ENCODE measurements at places on chromosomes 5 and 9.

DNA sequence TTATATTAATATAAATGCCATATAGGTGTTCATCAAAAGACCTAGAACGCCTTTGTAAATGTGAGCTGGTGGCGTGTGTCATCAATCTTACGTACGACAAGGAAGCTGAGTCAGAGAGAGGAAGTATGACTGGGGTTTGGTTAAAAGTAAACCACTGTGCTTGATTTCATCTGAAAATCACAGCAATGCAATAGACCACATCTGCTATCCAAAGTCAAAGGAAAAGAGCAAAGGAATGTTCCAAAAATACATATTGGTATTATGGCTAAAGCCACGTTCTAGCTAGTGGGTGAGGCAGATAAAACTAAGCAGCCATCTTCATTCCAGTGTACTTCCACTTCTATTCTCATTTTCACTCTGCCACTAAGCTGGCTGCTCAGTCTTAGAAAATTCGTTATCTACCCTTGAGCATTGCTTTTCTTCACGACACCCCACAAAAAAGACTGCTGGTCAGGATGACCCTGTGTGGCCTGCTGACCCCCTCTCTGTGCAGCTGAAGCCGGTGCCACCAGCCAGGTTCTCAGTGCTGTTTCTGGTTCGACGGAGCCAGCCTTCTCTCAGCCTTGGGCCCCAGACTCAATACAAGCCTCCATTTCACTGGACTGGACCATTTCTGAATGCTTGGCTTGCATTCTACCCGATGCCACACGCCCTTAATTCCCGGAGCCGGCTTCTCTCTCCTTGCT, 23.8 kb downstream of the SHC3 start:
- DNase-seq = no peak

DNA sequence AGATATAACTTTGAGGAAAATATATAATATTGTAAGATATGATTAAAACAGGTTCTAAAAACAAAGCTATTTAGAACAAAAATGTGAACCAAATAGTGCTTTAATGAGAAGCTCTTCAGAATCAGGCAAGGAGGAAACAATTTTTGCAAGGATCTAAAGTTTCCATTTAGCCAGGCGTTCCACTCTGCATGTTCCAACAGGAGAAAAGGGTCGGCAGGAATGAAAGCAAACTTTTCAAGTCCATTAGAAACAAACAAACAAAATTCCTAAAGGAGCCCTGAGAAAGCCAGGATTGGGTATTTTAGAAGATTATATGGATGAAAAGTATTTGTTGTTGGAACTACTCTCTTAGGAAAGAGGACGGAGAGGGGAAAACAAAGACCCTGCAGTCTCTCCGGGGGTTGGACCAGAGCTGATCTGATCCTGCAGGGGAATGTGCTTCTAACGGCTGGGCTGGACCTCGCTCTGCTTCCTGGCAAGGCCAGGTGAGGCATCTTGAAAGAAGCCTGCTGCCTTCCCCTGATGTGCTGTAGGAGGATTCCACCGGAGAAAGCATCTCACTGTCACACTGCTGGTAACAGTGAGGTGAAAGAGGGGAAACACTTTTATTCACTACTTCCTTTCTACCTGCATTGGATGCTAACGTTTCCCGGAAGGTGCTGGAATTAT, 94.6 kb downstream of the PRRT1B start:
- DNase-seq = no peak

DNA sequence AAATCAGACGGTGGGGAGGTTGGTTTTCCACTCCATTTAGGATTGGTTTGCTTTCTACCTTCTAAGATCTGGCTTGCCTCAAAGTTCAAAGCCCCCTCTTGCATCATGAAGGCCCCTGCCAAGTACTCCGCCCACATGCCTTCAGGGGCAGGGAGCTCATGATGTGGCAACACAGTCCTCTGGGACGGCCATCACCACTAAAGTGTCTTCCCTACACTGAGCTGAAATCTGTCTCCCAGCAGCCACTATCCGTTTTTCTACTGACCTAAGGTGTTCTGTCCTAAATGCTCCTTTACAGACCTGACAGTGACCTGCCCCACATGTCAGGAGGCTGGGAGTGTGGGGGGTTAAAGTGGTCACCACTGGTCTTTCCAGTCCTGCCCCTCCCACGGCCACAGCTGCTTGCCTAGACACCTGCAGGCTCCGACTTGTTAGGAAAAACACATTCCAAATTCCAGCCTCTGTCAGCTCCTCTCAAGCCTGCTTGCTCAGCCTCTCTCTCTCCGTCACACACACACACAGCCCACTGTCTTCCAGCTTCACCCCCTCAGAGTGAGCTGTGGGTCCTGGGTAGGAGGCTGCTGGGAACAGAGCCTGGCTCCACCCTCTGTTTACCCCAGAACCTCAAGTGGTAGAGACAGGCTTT, 44.9 kb downstream of the SHB start:
- DNase-seq = no peak

DNA sequence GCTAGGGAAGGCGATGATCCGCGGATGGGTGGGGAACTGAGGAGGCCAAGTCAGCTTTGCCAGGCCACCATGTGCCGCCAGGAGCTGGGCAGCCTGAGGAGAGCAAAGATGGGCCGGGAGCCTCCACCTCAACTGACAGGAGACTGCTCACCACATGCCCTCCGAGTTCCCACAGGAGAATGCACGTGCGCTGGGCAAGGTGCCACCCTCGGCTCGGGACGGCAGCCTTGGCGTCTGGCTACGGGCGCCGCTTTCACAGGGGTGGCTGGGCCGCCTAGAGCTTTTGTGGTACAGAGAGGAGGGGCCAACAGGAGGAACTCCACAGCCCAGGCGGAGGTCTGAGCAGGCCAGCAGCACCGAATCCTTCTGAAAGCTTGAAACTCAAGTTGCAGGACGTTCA, 5.3 kb upstream of the TBC1D9B start:
- DNase-seq = no peak

DNA sequence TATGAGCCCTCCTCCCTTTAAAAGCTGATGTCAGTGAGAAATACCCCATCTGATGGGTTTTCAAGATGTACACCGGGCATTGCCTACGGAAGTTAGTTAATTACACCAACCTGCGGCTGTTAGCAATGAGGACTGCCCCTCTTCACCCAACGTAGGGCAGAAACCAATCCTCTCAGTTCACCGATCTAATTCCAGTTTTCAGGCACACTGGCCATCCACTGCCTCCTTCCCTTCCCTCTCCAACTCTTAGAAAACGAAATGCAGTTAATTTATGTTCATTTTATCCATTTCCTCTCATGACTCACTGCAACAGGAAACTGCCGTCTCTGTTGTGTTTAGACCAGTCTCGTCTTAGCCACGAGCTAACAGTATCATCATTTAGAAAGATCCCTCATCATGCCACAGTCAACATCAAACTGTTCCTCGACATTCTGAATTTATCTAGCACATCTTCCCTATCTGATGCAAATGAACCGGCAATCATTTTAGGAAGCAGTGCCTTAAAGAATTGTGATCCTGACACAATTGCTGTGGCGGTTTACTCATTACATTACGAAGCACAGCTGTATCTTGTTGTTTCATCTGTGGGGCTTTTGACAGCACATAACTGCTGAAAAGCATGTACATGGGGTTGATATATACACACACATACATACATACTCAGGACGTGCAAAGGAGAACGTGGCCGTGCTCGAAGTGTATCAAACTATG, 168.6 kb downstream of the EFNA5 start:
- no peak for DNase-seq

- DNase-seq = no peak
Observed at GRCh38 chr5:103207011-103207410, 51.6 kb upstream of the MACIR start.

DNA sequence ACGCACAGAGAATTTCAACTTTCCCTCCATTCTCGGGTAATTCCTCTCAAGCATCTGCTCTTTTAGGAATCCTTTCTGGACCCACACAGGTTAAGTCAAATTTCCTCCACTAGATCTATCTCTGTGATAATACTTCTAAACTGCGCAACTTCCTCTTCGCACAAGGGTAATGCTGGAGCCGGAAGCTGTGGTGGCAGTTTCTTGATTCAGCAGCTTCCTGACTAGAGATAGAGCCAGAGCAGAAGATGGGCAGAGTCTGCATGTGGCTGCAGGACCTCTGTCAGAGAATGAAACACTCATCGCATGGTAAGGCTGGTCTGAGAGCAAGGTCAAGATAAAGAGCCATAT, 11.1 kb upstream of the CDC42SE2 start:
- peak; percentile 58 for DNase-seq

- no peak for DNase-seq
Observed at GRCh38 chr9:136171009-136171800, 33.7 kb downstream of the LHX3 start.

DNA sequence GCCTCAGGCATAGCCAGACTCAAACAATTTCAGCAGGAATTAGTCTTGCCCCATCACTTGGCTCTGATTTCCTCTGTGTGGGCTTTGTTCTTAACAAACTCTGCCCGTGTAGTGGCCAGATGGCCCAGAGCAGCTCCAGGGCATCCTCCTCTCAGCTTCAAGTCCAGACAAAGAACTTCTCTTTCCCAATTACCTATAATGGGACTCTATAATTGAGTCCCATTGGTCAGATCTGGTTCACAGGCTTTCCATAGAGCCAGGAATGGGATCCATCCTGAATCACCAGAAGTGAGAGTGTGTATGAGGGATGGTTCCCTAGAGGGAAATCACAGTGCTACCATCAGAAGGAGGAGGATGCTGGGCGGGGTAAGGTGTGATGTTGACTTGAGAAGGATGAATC, 515.8 kb downstream of the KIF4B start:
- DNase-seq = no peak

DNA sequence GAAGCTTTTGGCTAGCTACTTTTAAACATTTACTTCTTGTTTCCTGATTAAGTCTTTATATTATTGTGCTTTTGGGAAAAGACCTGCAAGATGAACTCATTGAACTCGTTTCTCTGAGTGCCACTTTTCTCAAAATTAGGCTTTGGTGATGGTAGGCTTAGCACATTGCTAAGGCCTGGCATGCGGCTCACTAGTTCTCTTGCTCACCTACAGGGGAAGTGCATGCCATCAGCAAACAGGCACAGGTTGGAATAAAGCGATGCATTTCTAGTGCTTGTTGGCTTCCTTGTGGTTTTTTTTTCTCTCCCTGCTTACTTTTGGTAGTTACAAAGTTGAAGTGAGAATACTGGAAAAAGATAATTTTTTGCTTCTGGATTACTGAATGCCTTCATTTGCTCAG, 41.4 kb downstream of the TLE4 start:
- DNase-seq = no peak

- no peak for DNase-seq
Observed at GRCh38 chr9:116476935-116477381, 210.1 kb upstream of the TRIM32 start.

GRCh38 chr9:103323699-103324098, 328.6 kb downstream of the CYLC2 start:
- DNase-seq = no peak

GRCh38 chr9:124852829-124853531, at the start of gene WDR38:
Gene WDR38, plus strand, starts transcription at chr9:124853460. Its CDS starts 72 bp downstream, at chr9:124853532.
- DNase-seq = peak; percentile 55

DNA sequence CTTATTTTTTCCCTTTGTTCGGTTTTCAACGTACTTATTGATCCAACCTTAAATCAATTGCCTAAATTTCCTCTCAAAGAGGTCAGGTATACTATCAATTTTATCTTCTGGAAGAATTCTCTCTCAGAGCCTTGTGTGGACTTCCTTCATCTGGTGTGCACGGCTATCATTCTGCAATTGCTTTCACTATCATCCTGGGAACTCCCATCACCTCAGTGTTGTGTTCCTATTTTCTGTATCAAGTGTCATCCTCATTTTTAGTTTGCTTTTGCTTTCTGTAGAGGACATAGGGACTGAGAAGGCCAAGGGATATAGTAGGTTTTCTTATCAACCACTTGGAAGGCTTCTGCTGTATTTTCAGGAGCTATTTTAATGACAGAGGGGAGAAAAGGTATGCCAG, 11.3 kb downstream of the STOM start:
- no peak for DNase-seq

GRCh38 chr9:133275105-133276000, at the start of gene ABO:
Gene ABO, minus strand, starts transcription at chr9:133275201.
- no peak for DNase-seq

DNA sequence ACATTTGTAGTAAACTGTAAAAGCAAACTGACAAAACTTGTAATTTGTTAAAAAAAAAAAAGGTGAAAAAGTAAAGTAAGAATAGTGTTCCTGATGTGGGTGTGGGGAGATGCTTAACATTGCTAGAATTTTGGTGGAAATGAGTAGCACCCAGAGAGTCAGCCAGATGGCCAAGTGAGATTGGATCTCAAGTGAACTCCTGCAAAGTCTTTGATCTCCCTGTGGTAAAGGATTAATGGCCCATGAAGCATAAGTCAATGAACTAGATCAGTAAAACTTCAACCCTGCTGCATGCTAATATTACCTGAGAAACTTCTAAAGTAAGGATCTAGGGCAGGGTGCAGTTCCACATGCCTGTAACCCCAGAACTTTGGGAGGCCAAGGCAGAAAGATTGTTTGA, 19.0 kb upstream of the FAM169A start:
- DNase-seq = no peak

DNA sequence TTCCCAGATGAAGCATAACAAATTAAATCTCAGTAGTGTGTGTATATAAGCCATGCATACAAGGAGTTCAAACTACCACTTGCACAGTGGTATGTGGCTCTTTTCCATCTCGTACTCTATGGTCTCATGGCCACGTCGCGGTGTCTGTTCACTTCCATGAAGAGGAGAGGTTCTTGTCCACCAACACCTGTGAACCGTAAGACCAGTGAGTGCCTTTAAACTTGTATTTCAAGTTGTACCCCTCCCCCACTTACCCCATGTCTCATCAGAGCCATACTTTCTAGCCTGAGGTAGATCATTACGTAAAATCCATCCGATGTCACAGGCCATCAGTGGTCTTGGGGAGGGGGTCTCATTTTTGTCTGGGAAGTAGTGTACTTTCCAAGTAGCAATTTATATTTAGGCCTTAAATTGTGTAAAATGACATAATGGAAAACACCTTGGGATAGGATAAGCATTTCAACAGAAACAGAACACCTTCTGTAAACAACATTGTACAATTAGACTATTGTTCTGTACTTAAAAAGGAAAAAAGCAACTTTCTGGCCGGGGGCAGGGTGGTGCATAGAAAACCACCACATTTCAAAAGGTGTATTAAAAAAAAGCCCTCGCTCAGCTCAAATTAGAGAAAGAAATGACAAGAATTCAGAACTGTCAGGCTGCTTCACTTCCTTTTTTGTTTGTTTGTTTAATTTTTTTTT, 163.0 kb downstream of the SMARCA2 start:
- no peak for DNase-seq

GRCh38 chr9:133274236-133275104, 531 bp downstream of the ABO start:
- no peak for DNase-seq

DNA sequence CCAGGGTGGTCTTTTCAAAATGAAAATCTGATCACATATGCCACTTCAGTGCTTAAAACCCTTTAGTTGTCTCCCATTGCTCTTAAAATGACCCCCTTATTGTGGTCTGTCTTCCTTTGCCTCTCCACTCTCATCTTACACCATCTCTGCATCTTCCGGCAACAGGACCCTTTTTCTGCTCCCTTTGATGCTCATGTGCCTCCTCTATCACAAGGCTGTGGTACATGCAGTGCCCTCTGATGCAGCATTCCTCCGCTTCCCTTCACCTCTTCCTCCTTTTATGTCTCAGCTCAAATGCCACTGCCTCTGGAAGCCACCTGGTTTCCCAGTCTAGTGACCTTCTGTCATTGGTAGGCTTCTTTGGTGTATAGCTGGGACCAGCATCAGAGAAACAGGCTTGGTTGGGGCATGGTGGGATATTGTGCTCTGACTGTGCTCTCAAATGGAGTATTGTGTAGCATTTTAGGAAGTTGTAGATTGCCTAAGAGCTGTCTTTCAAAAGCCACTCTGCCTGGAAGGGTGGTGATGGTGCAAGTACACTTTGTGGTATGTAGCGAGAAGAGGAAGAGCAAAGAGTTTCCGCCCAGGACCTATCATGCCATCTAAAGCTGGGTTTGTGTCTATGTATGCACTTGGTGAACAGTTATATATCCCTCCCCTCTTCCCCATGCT, 28.1 kb downstream of the ARHGAP26 start:
- DNase-seq = no peak
